A375 (cell line): ENCODE measurements at places on chromosomes 2 and 18. TPM values are rescaled to one million over a fixed set of nuclear protein-coding genes. Genes with fewer than 3 reads are reported as not detected.

Gene ITGB6
- total RNA-seq: 0.11 TPM in 1 of 2 replicates, not detected in the other

Gene TUBA3E
- total RNA-seq: not detected in 2 replicates

Gene ALPP
- total RNA-seq: 0.13 and 0.26 TPM in 2 replicates

Gene CLEC4F
- total RNA-seq: not detected in 2 replicates

Gene CROCC2
- total RNA-seq: not detected in 2 replicates

Gene IL18RAP
- not detected in 2 replicates for total RNA-seq

Gene UPP2
- total RNA-seq: not detected in 2 replicates

Gene FTCDNL1
- total RNA-seq: 1.8 and 4.6 TPM in 2 replicates

Gene ANKRD30B
- 0.23 and 1.4 TPM in 2 replicates for total RNA-seq

Gene DHRS9
- total RNA-seq: not detected in 2 replicates

Gene CAPN13
- total RNA-seq: not detected in 2 replicates

Gene SCN7A
- 0.04 TPM in 1 of 2 replicates, not detected in the other for total RNA-seq

Gene MALL
- 0.57 TPM in 1 of 2 replicates, not detected in the other for total RNA-seq

Gene SFTPB
- total RNA-seq: not detected in 2 replicates

Gene UNC80
- total RNA-seq: 0.32 and 0.49 TPM in 2 replicates

Gene ATP6V1B1
- total RNA-seq: 0.41 and 2.1 TPM in 2 replicates

Gene DNER
- 0.98 and 1.3 TPM in 2 replicates for total RNA-seq

Gene MC2R
- not detected in 2 replicates for total RNA-seq

Gene NGEF
- total RNA-seq: 4.6 and 7.5 TPM in 2 replicates

Gene PRKAG3
- total RNA-seq: not detected in 2 replicates

Gene NOP58
- 104 and 125 TPM in 2 replicates for total RNA-seq

Gene HMSD
- not detected in 2 replicates for total RNA-seq

Gene CETN1
- total RNA-seq: not detected in 2 replicates

Gene BOLL
- not detected in 2 replicates for total RNA-seq

Gene IL36RN
- not detected in 2 replicates for total RNA-seq

Gene LRATD1
- 0.08 and 0.13 TPM in 2 replicates for total RNA-seq

Gene DSEL
- 2.2 and 2.4 TPM in 2 replicates for total RNA-seq

Gene DYTN
- not detected in 2 replicates for total RNA-seq

Gene FER1L5
- not detected in 2 replicates for total RNA-seq

Gene CELF4
- not detected in 2 replicates for total RNA-seq

Gene FLACC1
- 0.68 and 1.1 TPM in 2 replicates for total RNA-seq

Gene GRHL1
- total RNA-seq: 0.30 and 0.56 TPM in 2 replicates

Gene GCG
- total RNA-seq: not detected in 2 replicates

Gene NYAP2
- total RNA-seq: not detected in 2 replicates

Gene C2orf76
- total RNA-seq: 1.7 and 7.7 TPM in 2 replicates

Gene DUSP2
- 17.0 and 18.2 TPM in 2 replicates for total RNA-seq

Gene IL36G
- not detected in 2 replicates for total RNA-seq

Gene CHAC2
- 11.7 and 14.1 TPM in 2 replicates for total RNA-seq

Gene CDH7
- 0.04 and 0.08 TPM in 2 replicates for total RNA-seq

Gene IL36A
- total RNA-seq: not detected in 2 replicates

Gene SNRPD1
- 131 and 136 TPM in 2 replicates for total RNA-seq

Gene DSC3
- total RNA-seq: 2.6 and 3.1 TPM in 2 replicates

Gene NOSTRIN
- 0.50 TPM in 1 of 2 replicates, not detected in the other for total RNA-seq

Gene LDAH
- 11.1 and 13.9 TPM in 2 replicates for total RNA-seq

Gene CCBE1
- 8.2 and 10.1 TPM in 2 replicates for total RNA-seq

Gene FKBP7
- 8.6 and 13.4 TPM in 2 replicates for total RNA-seq

Gene CNDP2
- 37.2 and 38.1 TPM in 2 replicates for total RNA-seq

Gene DSG4
- not detected in 2 replicates for total RNA-seq
